ENCODE measurements at places on chromosomes 1 and 21.

GRCh38 chr1:14321422-14321821 lies 277.1 kb upstream of the KAZN start:
- DNase-seq, result no peak

GRCh38 chr1:40861224-40862003 lies 749 bp downstream of the CITED4 start:
- DNase-seq, result peak; percentile 47

DNA sequence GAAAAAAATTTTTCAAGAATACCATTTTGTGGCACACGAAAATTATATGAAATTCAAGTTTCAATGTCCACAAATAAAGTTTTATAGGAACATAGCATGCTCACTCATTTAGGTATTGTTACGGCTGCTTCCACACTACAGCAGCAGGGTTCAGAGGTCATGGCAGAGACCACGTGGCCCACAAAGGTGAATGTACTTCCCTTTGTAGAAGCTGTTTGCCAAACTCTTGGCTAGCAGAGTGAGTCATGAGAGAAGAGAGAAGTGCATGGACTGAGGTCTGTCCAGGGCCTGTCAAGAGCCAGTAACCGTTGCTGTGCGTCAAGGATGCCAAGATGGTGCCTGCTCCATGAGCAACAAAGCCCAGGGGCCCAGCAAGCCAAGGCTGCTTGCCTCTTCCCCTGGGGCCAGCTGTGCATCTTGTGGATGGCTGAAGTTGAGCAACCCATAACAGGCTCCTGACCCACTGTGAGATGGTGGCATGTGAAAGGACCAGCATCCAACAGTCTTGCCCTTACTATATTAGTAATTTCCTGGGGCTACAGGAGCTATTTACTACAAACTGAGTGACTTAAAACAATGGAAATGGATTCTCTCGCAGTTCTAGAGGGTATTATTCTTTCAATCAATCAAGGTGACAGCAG lies 64.8 kb upstream of the ATP5PO start:
- DNase-seq, result no peak

DNA sequence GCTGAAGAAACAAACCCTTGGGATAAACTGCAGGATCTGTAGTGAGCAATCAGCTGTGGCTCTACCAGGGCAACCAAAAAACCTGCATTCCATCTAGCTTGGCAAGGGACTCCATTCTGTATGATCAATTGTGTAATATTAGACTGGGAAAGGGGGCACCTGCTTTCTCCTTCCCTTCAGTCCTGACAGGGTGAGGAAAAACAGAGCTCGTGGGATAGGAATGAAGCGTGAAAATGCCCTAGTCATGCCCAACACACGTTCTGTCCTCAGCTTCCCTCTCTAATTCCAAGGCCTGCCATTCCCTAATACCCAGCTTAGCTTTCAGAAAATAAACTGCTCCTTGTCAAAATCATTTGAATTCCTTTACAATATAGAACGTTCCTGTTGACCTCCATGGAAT lies 442.3 kb downstream of the PLPP3 start:
- DNase-seq, result no peak

- DNase-seq, result no peak
Measured at GRCh38 chr21:42532466-42533181, 19.0 kb downstream of the SLC37A1 start.

DNA sequence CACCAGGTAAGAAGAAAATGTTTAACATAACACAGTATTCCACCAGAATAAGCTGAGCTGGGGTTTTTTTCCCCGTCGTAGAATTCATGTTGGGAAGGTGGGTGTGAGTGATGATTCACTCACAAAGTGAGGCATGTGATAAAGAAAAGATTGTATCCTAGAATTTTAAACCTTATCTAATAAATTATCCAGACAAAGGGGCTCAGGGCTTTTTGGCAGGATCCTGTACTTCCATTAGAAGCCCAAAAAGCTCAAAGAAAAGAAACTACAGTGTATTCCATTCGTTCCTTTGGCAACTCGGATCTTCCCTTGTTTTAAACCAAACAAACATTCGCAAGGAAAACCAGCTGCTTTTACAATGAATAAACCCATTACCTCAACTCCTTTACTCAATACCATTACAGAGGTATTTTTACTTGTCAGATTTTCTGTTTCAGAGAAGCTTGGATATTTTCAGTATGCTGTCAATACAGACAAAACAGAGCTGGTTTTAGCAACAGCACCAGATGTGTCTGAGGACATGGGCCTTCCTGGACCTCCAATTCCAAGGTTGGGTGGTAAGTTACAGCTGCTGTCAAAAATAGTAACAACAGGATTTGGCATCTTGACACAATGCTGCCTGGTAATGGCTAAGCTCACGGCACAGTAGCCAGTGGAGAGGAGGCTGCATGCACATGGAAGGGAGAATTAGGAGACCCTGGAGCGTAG lies 159.9 kb upstream of the RUNX1 start:
- peak; percentile 83 for DNase-seq

GRCh38 chr1:112074711-112075110 lies 85.2 kb upstream of the KCND3 start:
- no peak for DNase-seq

GRCh38 chr1:206498685-206499084 lies 8.6 kb upstream of the RASSF5 start:
- no peak for DNase-seq

- DNase-seq, result no peak
Measured at GRCh38 chr1:216528816-216529215, 105.6 kb upstream of the USH2A start.

- no peak for DNase-seq
Measured at GRCh38 chr1:73783352-73783751, 414.6 kb downstream of the LRRIQ3 start.

- no peak for DNase-seq
Measured at GRCh38 chr1:198678901-198679329, 40.1 kb downstream of the PTPRC start.

GRCh38 chr21:15741510-15741909 lies 11.7 kb downstream of the USP25 start:
- peak; percentile 67 for DNase-seq

DNA sequence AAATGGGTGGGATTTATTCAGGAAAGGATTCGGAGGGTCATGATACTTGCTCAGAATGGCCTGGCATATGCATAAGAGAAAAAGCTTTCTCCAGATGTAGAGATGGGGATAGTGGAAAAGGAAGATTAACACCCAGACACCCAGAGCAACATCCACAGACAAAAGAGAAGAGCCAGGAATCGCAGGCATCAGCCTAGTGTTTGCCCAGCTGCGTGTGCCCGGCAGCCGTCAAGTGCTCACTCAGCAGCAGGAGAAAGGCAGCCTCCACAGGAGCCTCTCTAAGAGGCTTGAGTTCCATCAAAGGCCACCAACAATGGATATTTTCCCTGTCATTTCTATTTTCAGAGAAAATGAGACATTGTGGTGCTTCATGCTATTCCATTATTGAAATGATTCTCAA lies 54.7 kb downstream of the NTPCR start:
- no peak for DNase-seq

GRCh38 chr1:33876970-33877650 lies 13.2 kb downstream of the HMGB4 start:
- peak; percentile 91 for DNase-seq

DNA sequence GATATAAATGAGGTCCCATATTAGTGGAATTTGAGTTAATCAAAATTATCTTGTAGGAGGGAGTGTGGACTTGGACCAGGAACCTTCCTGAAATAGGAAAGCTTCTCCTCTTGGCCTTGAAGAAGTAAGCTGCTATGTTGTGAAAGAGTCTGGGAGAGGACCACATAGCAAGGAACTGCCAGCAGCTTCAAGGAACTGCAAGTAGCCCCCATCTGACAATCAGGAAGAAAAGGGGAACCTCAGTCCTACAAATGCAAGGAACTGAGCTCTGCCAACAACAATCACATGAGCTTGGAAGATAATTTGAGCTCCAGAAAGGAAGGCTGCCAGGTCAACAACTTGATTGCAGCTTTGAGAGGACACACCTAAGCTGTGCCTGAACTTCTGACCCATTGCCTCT lies 8.2 kb upstream of the PRMT6 start:
- DNase-seq, result no peak

DNA sequence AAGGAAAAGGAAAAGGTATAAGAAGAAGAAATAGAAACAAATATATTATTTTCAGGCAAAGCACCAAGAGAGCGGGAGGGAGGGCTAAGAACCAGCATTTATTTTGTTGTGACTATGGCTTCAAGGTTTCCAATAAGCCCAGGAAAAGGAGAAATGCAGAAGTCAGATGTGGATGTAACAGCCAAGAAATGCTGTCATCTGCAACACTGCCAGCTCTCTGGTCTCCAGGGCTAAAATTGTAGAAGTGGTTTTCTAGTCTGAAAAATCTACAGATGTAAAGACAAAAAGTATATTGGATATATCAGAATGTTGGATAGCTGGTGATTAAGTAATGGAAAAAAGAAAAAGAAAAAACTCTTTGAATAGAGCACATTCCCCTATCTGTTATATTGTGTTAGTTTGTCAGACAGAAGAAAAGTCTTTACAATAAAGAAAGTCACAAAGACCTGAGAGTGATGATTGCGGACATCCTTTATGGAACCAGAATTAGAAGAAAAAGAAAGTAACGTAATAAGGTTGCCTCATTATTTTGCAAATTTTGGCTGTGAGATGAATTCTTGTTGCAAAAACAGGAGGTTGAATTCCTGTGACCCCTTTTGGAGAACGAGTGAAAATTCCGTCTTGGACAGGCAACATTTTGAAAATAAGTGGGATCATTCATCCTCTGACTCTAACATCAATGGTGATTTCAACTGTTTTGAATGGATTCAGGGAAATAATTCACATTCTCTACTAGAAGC lies 938.1 kb downstream of the TTLL7 start:
- DNase-seq, result no peak

DNA sequence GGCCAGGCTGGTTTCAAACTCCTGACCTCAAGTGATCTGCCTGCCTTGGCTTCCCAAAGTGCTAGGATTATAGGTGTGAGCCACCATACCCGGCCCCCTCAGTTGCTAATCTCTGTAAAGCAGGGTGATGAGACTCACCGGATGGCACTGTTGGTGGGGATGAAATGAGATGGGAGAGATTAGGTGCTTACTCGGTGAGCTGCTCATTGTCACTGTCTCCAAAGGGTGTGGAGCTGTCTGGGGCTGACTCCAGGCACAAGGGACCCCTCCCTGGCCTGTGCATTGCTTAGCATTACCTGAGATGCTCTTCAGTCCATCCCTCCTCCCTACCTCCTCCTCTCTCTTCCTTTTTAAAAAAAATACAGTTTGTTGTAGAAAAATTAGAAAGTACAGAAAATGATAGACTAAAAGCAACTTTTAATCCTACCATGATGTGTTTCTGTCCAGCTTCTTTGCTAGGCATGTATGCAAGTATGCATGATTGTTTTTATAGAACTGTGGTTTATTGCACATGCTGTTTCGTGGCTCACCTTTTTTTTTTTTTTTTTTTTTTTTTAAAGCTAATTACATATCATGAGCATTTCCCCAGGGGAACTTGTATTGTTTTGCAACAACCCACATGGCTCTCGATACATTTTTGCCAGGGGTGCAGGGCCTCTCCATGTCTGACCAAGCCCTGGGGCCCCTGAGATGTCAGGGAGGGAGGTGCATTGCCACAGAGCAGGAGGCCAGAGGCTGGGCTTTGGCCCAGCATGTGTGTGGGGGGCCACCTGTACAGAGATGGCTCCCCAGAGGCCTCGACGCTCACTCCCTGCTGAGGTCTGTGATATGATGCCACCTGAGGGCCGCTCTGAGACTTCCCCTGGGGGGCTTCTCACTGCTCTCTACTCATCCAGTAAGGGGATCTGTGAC lies 55.4 kb downstream of the ARHGEF10L start:
- no peak for DNase-seq

GRCh38 chr1:31583995-31584868 lies 7.9 kb downstream of the TINAGL1 start:
- DNase-seq, result peak; percentile 57

DNA sequence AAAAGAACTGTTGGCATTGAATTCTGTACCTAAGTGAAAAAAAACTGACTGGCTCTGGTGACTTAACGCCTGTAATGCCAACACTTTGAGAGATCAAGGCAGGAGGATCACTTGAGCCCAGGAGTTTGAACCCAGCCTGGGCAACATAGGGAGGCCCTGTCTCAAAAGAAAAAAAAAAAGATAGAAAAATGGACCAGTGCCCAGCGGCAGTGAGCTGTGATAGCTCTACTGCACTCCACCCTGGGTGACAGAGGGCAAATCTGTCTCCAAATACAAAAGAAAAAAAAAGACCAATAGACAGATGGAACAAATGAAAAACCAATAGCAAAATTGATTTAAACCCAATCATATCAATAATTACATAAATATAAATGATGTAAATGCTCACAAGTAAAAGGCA lies 674 bp upstream of the AKR7A3 start:
- no peak for DNase-seq

- DNase-seq, result no peak
Measured at GRCh38 chr1:228177183-228177475, 11.5 kb downstream of the IBA57 start.

DNA sequence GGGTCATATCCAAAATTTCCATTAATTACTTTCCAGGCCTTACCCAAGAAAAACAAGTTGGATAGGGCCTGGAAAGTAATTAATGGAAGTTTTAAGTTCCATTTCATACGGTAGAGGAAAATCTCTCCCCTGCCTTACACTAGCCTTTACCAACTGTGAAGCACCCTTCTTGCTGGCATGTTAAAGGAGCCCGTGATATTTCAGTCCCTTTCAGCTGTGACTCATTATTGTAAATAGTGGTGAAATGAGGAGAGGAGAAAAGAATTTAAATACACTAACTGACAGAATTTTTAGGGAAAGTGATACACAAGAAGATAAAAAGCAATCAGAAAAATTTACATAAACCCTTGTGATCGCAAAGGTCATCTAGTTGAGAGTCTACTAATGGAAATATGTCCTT lies 20.3 kb upstream of the KAZN start:
- no peak for DNase-seq

- DNase-seq, result peak; percentile 9
Measured at GRCh38 chr1:237383791-237384190, 341.8 kb downstream of the RYR2 start.

DNA sequence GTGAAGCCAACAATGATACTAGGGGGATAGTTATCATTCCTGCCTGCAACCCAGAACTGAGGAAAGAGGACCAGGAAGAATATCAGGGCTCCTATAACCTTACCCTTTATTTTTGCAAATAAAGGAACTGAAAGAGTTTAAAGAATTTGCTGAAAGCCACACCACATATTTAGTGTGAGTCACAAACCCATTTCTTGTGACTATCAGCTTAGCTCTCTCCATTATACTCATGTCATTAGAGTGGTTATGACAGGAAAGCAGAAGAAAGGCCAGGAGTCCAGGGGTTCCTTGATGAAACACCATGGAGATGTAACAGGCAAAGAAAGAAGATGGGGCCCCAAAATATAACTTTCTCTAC lies 141.1 kb upstream of the SAMSN1 start:
- peak; percentile 36 for DNase-seq

GRCh38 chr1:162976628-162977027 lies 92.5 kb upstream of the RGS4 start:
- no peak for DNase-seq

Data from astrocyte of the spinal cord (primary cell).